ENCODE measurements at places on chromosomes 7 and 10.

DNA sequence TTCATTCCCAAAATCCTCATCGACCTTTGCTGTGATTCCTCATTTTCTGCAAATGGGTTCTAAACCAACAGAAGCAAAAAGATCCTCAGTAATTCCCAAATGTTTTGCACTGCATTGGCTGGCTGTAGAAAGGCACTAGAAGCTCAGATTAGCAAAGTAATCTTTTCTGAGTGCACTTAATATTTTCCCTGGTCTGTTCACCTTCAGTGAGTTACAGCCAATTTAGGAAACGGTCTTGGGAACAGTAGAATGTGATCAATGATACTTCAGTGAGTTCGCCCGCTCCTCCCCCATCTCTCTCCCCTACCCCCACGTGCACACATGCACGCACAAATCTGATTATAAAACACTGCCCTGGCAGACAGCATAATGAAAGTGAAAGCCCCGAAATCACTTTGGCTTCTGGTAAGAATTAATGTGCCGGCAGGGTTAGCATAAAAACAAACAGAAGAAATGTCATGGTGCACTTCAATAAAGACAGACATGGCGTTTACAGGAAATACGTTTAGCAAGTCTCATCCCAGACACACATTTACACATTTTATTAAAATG lies 201.3 kb upstream of the CDCA7L start:
- DNase-seq, result no peak

DNA sequence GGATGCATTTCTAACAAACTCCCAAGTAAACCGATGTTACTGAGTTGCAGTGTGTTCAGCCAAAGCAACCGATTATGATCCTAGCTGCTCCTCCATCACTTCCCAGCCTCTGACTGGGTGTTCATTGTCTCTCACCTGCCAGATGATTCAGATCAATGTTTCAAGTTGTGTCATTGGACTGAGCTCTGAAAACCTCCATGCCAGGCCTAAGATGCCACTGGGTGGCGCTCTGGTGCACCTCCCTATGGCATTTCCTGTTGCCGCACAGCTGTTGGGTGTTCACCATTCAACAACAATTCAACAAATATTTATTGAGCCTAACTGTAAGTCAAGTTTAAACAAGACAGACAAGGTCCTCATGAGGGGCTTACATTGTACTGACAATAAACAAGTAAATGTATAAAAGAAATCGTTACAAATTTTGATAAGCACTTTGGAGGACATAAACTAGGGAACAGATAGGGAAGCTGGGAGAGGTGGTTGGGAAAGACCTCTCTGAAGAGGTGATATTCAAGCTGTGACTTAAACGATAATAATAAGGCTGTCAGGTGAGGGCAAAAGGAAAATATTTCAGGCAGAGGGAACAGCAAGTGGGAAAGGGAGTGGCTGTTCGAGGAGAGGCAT lies 22.8 kb downstream of the RGR start:
- peak; percentile 19 for DNase-seq

- DNase-seq, result peak; percentile 10
These were observed at the start of gene UBTD1 for GRCh38 chr10:97498841-97499560. UBTD1 (plus strand) TSS chr10:97498924; CDS start chr10:97499204, 280 bp downstream.

- no peak for DNase-seq
These were observed 38.6 kb upstream of the ARL4A start for GRCh38 chr7:12648704-12649261.

DNA sequence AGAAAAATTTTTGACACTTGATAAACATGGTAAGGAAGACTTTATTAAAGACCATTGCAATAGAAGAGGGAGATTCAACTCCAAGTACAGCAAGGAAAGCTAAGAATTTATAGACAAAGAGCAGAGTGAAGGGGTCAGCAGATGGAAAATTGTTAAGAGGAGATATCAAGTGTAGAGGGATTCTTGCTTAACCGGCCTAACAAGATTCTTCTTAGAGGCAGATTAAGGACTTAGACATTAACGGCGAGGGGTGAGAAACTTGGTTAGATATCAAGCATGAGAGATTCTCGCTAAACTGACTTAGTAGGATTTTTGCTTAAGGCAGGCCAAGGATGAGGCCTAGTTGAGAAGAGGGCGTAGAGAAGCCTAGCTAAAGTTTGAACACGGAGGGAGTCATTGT lies 76.0 kb downstream of the ITGB1 start:
- DNase-seq, result no peak

GRCh38 chr10:130171196-130171595 lies 35.0 kb downstream of the GLRX3 start:
- no peak for DNase-seq

DNA sequence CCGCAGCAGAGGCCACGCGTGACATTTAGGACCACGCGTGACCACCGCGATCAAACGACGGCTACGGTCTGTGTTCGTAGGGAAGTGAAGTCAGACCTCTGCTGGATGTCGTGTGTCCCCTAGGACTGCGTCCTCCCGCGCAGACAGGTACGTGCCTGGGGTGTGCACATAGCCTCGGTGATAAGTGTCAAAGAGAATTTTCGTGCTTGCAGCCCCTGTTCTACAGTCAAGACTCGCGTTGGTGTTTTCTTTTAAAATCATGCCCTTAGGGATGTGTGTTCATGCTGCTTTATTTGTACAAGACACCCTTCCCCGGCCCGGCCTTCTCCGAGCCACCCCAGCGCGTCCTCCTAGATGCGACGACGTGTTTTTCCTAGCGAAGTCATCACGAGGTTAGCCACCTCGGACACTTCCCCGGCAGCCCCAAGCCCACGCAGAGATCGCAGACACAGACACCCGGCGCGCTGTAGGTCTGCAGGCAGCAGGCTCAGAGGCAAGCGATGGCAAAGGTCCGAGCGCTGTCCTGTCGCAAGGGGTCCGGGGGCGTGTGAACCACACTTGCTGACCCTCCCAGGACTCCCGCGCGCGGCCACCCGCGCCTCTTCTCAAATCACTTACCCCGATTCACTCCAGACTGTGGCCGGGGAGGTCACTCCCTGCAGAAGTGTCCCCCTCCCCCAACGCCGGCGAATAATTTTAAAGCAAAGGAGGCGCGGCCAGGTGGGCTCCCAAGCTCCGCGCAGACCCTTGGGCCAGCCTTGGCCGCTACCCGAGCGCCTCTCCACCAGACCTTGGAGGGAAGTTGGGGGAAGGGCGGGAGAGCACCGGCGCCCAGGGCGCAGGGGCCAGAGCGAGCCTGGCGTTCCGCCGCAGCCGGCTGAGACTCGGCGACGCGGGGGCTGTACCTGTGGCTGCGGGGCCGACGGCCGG lies 552 bp downstream of the MKX start:
- no peak for DNase-seq
